ENCODE measurements at places on chromosomes 13 and 19.

DNA sequence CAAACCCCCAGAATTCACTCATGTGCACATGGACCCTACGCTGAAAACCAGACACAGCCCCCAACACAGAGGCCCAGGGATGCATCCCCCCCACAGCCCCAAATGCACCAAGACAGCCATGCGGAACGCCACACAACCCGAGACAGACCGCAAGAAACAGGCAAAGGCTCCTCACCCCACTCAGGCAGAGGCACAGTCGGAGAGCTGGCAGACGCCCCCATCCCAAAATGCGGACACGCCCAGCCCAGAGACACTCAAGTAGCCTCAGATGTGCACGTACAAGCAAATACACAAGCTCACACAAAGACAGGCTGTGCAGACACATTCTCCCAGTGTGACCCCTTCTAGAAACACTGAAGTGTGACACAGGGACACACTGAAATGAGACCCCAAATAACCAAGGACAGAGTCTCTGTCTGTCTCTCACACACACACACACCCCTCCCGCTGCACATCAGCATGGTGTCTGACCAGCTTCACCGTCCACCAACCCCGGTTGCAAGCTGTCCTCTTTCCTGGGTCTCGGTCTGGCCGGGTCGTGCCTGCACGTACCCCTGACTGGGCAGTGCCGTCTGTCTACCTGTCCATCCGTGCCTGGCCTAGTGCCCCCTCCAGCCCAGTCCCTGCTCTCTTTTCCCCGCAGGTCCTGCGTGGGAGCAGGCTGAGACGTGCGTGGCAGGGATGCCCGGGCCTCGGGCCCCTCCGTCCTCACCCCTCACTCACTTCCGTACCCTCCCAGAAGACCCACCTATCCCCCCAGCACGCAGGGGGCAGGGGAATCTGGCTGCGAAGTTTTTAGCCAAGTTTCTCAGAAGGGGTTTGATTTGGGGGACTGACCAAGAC lies 16.1 kb downstream of the ERFL start:
- no peak for DNase-seq

GRCh38 chr13:96093296-96094006 lies 3.5 kb downstream of the HS6ST3 start:
- no peak for DNase-seq

DNA sequence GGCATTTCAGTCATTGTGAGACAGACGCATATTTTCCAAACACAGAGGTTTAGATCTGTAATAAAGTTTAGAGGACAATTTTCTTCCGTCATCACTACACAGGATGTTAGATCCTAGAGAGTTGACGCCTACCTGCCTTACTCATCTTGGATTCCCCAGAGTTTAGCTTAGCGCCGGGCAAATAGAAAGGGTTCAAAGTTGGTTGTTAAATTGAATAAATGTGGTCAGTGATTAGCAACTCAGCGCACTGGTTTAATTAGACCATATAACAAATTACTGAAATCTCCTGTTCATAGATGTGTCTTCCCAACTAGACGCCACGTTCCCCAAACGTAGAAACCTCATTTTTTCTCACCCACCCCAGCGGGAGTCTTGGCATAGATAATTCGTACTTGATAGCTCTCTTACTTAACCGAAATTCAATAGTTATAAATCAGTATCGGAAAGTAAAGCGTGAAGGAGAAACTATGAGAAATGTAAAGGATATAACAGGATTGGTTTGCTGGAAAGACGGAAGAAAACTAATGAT lies 726 bp upstream of the UFM1 start:
- DNase-seq = no peak

- DNase-seq = peak; percentile 81
Measured at GRCh38 chr19:27793644-27794493, 1419.1 kb downstream of the UQCRFS1 start.

DNA sequence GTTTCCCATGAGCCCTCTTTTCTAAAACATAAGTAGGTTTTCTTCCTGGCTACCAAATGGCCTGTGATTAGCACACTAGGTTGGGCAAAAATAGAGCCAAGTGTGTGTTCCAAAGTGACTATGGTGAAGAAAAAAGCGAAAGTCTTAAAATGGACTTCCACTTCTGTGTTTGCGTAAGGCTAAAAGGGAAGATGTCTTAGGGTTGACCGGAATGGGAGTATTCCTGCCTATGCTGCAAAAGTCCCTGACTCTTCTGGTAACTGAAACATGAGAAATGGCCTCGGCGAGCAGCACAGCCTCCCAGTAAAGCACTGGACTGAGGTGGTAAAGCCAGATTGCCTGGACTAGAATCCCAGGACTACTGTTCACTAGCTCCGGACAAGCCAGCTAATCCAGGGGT lies 2.4 kb upstream of the FPR1 start:
- no peak for DNase-seq

- peak; percentile 13 for DNase-seq
Measured at GRCh38 chr19:36488846-36489117, 579 bp downstream of the ZNF566 start.

GRCh38 chr13:51998723-51999509 lies 12.3 kb downstream of the ATP7B start:
- no peak for DNase-seq

DNA sequence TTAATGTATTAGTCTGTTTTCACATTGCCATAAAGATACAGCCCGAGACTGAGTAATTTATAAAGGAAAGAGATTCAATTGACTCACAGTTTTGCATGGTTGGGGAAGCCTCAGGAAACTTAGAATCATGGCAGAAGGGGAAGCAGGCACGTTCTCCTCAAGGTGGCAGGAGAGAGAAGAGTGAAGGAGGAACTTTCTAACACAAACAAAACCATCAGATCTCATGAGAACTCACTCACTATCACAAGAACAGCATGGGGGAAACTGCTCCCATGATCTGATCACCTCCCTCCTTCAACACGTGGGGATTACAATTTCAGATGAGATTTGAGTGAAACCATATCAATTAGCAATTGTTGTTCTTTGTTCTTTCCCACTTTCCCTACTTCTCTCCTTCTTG lies 689.0 kb upstream of the SLITRK1 start:
- no peak for DNase-seq

Data from stimulated activated CD4-positive, alpha-beta T cell treated with anti-CD3 and anti-CD28 coated beads, Interleukin-15, amount 100 ng/mL, for 1 hour (primary cell).